ENCODE measurements at places on chromosomes 2 and 18. TPM values are rescaled to one million over a fixed set of nuclear protein-coding genes. Genes with fewer than 3 reads are reported as not detected.

DNA sequence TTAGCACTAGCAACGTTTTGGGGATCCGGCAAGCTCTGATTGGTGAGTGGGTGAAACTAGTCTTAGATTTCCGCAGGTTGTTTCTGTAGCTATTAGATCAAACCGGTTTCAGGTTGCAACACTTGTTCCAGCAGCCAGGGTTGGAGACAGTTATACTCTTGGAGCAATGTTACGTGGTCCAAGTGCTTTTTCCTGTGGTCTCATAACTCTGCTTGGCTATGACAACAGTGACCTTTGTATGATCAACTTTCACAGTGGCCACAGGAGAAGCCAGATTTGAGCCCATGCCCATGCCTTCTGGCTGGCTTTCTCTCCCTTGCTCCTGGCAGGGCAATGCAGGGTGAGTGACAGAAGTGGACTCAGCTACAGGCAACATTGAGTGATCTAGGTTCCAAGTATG, 84.5 kb upstream of the TAF1B start:
- no peak for DNase-seq

DNA sequence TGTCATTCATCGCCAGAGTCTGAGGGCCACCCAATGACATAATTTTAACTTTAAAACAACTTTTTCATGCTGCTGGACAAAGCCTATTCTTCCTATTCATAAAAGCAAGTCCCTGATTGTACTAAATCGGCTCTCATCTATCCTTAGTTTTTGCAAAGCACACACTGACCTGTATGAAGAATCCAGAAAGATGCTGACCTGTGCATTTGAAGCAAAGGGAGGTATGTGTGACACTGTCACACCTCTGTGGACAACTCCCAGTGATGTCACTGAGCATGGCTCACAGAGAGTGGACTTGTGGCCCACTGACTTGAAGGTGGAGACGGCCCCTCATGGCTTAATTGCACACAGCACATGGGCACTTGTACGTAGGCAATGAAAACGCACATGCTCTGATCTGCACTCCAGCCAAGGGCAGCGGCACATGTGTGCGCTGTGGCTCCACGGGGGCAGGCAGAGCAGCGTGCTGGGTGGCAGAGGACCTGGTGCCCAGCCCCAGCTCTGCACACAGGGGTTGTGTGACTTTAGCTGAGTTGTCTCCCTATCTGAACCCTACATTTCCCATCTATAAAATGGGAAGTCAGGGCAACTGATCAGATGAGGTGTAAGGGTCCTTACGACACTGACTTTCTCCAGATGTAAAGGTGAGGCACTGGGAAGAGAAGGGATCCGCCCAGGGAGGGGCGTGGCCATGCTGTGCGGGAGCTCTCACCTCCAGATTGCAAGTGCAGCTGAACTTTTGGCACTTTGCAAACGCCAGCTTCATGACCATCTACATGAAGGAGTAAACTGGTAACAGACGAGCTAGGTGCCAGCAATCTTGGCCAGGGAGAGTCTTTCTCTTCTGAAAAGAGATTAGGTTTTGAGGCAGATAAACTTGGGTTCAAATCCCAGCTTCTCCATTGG, 14.3 kb upstream of the ODC1 start:
- no peak for DNase-seq

DNA sequence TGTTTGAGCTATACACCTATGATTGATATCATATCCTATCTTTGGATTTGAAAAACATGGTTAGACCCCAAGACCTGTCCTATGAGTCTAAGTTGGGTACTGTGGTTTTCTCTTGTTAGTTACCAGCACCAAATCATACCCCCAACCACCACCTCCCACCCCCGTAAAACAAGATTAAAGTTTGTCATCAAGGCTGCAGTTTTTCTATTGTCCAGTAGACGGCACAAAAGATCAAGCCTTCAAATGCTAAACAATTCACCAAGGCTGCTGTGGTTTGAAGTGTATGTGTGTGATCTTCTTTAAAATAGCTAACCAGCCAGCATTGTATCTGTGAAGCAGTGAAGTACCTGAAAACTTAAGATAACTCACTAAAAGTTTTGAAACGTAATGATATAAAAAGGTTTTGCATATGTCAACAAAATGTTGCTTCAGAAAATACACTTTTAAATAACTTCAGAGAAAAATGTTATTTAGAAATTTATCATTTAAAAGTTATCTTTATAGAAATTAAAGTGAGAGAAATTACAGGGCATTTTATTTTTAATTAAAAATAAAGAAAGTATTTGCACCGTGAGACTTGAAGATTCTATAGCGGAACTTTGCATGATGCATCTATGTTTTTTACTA, 5.8 kb upstream of the MEIS1 start:
- DNase-seq, result peak; percentile 62

GRCh38 chr2:155975734-155976133, 356.8 kb downstream of the NR4A2 start:
- DNase-seq, result peak; percentile 1

- DNase-seq, result no peak
These were observed 1234.0 kb upstream of the ZEB2 start for GRCh38 chr2:145753966-145754365.

GRCh38 chr2:199191461-199191860, 266.3 kb downstream of the SATB2 start:
- no peak for DNase-seq

DNA sequence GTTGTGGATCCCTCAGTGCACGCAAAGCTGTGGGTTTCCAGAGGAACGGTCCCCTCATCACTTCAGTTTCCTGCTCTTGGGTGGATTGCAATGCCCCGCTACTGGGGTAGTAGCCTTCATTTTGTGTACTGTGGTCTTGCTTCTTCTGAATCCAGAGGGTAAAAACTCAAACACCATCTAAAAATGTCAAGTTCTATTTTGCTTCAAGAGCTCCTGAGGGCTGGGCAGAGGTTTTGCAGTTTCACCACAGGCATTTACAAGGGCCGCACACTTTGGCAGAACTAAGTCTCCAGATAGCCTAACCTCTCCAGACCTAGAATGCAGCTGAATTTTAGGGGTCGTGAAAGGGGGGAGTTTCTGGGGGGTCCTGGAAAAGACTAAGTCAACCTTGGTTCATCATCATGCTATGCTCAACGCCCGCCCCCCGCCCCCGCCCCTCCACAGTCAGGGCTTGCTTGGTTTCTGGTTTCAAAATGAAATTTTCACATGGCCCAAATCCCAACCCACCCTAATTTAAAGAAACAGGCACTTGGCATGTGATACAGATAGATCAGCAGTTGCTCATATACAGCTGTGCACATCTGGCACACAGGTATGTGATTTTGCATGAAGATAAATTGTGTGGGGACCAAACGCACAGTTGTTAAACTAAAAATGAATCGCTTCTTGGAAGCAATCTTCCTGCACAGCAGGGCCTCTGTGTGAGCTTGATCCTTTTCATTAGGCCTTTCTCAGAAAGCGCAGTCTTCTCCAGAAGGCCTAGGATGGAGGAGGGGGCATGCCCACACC, 329.6 kb downstream of the OSR1 start:
- no peak for DNase-seq

GRCh38 chr2:8609357-8609811, 72.5 kb upstream of the ID2 start:
- peak; percentile 28 for DNase-seq

GRCh38 chr2:32715981-32716380, 88.1 kb downstream of the TTC27 start:
- DNase-seq, result no peak

GRCh38 chr2:65033178-65033577, 23.0 kb upstream of the CEP68 start:
- DNase-seq, result peak; percentile 37

DNA sequence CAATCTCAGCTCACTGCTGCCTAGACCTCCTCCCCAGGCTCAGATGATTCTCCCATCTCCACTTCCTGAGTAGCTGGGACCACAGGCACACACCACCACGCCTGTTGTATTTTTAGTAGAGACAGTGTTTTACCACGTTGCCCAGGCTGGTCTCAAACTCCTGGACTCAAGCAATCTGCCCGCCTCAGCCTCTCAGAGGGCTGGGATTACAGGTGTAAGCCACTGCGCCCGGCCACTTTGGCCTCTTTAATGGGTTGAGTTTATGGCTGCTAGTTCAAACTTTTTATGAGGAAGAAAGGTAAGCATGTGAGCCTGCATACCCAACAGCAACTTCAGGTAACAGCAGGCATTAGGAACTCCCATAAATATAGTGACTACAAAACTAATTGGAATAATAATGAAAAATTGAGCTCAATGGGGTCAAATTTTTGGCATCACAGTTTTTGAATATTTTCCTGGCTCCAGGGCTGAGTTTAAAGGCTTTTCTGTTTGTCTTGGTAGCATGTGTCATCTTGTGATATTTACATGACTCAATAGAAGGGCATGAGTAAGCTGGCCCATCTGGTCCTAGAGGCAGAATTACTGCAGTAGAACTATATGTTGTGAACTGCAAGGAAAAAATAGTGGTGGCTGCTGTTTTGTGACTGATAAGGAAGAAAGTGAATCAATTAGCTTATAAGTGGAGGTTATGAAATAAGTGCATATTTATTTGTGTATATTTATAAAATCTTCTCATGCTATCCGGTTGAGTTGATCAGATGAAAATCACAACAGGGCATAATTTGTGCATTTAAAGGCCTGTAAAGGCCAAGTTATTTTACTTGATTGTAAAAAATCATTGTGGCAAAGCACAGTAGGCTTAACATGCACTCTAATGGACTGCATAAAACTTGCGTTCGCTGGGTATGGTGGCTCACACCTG, 24.8 kb downstream of the GALM start:
- DNase-seq, result peak; percentile 92

- no peak for DNase-seq
These were observed 66.5 kb downstream of the LNPK start for GRCh38 chr2:175935289-175936181.

GRCh38 chr2:105786231-105787230, 41.8 kb downstream of the NCK2 start:
- DNase-seq, result no peak

The DQX1 gene
- 0.36 TPM for total RNA-seq

The IL1F10 gene
- total RNA-seq, result not detected

The CHRND gene
- not detected for total RNA-seq

The RAD51AP2 gene
- not detected for total RNA-seq

The KIF1A gene
- total RNA-seq, result not detected

The RBKS gene
- total RNA-seq, result 1.8 TPM

The HOXD8 gene
- total RNA-seq, result 11.7 TPM

The LINC00305 gene
- total RNA-seq, result not detected

The MYL12B gene
- 564 TPM for total RNA-seq

The RUFY4 gene
- total RNA-seq, result not detected

The MOCOS gene
- 5.1 TPM for total RNA-seq

The STAT4 gene
- total RNA-seq, result 0.59 TPM

Measured in RPMI7951 (cell line).